ENCODE measurements at places on chromosomes 12 and 14.

DNA sequence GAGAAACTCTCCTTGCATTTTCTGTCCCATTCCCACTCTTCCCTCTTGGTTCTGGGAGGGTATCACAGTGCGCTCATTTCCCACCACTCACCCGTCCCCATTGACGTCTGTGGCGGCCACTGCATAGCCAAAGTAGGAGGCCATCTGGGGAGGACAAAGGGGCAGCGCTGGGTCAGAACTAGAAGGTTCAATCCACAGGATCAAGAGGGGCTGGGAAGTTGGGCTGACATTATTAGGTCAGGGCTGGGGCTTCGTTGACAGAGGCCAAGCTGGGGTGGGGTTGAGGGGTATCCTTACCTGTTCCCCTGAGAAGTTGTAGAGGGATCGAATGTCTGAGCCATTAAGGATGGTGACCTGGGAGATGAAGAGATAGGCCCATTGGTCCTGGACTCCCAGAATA, 13.5 kb downstream of the ITGA5 start:
- no peak for DNase-seq

- no peak for DNase-seq
These were observed 158.8 kb upstream of the NPAS3 start for GRCh38 chr14:32779840-32780239.

DNA sequence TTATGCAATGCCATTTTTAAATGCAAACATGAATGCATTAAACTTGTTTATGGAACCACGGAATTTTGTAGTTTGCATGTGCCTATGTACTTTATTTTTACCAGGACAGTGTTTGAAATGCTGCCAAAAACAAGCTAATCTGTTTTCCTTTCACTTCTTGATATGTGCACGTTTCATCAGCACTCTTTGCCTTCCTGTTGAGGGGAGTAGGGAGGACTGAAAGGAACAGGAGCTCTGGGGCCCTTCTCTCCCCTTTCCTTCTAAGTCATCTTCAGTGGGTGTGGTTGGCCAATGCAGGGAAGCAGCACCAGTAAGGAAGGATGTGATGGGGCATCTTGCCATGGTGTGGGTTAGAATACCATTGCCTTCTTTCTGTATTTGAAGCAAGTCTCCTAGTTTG, 12.1 kb upstream of the PPP4R4 start:
- no peak for DNase-seq

GRCh38 chr14:20587489-20588154, at the start of gene RNASE11:
Gene RNASE11, minus strand, starts transcription at chr14:20588001.
- DNase-seq: no peak

DNA sequence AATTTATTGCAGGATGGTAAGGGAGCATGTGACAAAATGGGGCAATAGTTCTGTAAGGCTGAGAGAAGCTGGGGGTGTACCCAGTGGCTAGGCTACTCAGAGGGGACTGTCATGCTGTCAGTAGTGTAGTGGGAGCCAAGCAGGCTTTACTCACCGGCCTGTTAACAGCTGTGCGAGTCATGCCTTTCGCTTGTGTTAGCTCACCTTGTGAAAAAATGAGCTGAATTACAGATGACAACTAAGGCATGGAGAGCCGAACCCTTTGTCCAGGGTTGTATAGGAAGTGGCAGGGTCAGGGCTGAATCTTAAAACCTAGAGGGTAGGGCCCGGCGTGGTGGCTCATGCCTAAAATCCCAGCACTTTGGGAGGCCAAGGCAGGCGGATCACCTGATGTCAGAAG, 37.9 kb downstream of the SH2B3 start:
- no peak for DNase-seq

DNA sequence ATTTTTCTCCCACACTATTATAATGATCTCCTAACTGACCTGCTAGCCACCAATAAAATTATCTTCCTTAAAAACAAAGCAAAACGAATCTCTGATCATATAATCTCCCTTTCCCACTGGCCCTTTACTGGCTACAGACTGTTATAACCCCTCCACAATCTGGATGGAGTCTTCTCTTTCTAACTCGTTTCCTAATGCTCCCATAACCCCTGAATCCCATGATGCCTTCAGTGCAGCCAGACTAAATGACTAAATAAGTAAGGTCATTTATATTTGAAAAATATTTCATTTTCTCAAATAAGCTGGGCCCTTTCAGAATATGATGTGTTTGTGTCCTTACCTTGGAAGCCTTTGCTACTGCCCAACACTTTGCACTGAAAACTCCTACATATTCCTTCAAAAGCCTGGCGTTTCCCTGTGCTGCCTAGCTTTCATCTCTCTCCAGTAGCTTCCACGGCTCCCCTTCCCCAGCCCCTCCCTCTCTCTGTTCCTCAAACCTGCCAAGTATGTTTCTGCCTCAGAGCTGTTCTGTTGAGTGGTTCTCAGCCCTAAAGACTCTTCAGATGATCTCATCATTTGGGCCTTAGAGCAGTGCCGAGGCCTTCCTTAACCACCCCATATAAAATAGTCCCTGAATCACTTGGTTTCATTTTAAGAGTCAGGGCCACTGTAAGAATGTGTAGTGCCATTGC, 91.7 kb downstream of the MYRFL start:
- no peak for DNase-seq

DNA sequence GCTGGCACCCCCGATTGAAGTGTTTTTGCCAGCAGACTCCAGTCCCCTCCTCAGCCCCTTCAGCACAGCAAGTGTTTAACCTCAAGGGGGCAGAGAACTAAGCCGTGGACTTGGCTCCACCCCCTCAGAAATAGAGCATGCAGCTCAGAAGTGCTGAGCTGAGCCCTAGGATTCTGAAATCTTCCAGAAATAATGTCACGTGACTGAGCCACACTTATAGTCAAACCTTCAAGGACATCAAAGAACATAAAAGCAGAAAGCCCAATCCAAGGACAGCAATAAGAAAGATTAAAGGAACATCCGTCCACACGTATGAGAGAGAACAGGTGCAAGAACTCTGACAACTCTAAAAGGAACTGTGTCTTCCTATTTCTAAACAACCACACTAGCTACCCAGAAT, 317.7 kb upstream of the LRFN5 start:
- no peak for DNase-seq

DNA sequence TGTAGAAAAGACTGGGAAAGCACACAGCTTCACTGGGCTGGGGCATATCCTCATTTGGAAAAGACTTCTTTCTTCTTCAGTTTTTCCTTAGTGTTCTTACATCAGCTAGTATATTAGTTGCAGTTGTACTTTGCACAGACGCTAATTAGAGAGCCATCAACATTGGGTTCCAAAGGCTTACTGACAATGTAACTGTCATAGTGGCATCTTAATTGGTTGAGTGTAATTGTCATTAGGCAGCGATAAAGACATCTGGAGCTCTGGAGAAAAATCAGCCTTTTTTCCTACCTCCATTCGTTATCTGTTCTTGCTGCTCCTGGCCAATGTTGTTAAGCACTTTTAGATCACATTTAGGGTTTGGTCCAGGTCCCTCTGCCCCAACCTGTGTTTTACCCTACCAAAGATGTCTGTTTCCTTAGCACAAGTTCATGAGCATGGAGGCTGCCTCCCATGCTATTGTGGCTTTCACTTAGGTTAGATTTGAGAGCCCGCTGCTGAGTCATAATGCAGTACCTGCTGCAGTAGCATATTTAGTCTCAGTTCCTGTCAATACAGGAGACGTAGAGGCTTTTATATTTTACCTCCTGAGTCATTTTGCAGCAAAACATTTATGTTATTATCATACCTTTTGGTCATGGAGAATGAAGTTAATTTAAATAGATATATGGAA, 49.2 kb downstream of the FBXW8 start:
- no peak for DNase-seq

DNA sequence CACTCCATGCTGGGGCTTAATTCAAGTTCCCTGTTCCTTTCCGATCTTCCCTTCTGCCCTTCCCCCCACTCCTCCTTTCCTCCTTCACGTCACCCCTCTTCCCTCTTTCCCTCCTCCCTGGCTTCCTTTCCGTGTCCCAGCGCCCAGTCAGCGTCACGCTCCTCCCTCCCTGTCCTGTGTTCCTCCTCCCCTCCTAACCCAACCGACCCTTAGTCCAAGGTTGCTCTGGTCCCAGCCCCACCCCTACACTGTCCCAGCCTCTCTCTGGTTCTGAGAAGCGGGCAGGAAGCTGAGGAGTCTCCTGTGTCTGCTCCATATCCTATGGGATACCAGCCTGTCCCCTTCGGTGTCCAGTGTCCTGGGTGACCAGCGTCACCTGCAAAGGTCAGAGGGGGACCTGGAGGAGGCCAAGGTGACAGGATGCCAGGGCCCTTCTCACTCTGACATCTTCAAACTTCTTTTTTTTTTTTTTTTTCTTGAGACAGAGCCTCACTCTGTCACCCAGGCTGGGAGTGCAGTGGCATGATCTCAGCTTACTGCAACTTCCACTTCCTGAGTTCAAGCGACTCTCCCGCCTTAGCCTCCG, 56.2 kb upstream of the TSPAN9 start:
- no peak for DNase-seq

- DNase-seq: no peak
These were observed 4.3 kb upstream of the PTGDR start for GRCh38 chr14:52263190-52263589.

DNA sequence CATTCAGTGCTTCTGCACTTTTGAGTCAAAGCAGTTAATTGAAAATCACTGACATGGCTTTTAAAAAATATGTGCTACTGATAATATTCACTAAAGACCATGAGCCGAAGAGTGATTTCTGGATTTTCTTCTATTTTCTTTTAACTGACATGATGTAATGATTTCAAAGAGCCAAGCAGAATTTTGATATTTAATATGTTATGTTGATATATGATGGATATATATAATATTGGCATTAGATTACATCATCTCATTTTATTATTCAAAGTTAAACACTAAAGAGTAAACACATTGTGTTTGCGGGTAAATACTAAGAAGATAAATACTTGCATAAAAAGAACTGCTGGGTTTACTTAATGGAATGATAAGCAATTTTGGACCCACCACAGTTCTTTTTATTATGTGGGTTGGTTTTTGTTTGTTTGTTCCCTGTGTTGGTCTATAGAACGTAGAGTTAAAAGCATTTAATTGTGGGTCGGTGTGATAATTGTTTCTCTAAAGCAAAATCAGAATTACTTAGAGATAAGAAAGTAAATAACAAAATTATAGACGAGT, 692 bp downstream of the SPIC start:
- no peak for DNase-seq

DNA sequence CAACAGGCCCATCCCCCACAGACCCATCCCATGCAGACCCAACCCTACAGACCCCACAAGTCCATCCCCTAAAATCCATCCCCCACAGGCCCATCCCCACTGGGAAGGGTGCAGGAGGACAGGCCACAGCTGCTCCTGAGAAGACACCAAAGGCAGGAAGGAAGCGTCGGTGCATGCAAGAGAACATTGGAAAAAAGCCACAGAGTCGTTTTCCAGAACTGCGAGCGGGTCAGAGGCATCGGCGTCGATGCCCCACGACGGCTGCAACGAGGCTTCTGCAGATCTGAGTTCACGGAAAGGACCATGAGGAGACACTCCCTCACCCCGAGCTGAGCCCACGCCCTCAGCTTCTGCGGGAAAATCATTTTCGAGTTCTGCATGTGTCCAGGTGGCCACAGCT, 59.6 kb upstream of the GALNT9 start:
- DNase-seq: no peak

DNA sequence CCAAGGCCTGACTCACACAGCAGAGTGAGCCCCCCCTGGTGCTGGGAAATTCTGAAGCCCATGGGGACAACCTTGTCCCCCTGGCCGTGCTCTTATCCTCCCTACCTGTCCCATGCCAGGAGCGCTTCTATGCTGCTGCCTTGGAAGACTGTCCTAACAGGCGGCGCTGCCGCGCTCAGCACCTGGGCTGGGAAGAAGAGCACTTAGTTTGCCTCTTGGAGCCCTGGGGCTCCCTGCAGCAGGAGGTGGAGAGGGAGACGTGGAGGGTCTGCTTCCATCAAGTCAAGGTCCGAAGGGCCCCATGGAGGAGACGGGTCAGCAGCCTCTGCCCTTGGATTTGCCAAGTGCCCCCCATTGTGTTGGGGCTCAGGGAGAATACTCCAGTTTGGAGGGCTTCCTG, 300.5 kb downstream of the CACNA1C start:
- no peak for DNase-seq

DNA sequence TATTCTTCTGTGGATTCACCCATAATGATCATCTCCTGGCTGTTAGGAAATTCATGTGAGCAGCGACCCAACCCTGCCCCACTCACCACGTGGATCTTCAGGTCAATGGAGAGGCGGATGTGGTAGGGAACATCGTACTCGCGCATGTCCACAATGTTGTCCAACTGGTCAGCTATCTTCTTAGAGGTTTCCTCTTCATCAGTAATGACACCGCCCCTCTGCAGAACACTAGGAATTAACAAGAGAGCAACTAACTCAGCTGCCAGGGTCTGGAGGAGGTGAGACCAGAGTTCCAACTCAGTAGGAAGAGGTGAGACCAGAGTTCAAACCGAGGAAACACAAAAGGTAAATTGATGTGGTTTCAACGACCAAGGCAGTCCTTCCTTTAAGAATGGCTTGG, 9.7 kb downstream of the POLE start:
- DNase-seq: no peak

- DNase-seq: no peak
These were observed 47.7 kb upstream of the CDKN3 start for GRCh38 chr14:54348923-54349620.

- no peak for DNase-seq
These were observed 443.1 kb downstream of the AEBP2 start for GRCh38 chr12:19882346-19882745.

GRCh38 chr14:51533160-51533559, 118.5 kb upstream of the FRMD6 start:
- no peak for DNase-seq

DNA sequence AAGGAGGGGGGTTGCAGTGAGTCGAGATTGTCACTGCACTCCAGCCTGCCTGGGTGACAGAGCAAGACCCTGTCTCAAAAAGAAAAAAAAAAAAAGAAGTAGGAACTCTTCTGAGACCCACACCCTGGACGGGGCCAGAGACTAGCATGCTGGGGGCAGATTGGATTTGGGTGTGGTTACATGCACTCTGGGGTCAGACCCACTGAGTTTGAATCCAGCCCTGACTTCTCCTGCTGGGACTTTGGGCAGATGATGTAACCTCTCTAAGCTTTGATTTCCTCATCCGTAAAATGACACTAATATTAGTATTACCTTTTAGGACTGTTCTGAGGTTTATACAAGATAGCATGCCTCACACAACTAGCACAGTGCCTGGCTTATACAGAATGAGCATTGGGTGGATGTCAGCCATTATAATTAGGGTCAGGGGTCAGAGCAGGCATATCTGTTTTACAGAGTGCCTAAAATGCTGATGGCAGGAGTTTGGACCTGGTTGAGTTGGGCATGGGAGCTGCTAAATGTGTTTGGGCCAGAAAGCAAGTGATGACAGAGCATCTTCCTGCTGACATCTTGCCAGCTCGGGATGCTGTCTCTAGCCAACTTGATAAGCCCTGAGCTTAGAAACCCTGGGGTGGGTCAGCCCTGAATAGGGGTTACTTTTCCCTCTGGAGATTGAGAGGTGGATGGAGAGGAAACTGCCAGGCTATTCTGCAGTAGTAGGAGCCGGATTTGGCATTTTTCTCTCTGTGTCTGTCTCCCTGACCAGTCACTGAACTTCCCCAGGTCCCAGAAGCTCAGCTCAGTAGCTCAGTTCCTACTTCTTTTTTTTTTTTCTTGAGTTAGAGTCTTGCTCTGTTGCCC, 15.5 kb downstream of the TPCN1 start:
- no peak for DNase-seq
